ENCODE measurements at places on chromosomes 4 and X.

GRCh38 chr4:121472937-121473721 is 92.3 kb upstream of the QRFPR start:
- DNase-seq = no peak

- no peak for DNase-seq
These were observed 62.1 kb upstream of the LANCL3 start for GRCh38 chrX:37509349-37509748.

- no peak for DNase-seq
These were observed 64.9 kb downstream of the ABLIM2 start for GRCh38 chr4:8093587-8094274.

DNA sequence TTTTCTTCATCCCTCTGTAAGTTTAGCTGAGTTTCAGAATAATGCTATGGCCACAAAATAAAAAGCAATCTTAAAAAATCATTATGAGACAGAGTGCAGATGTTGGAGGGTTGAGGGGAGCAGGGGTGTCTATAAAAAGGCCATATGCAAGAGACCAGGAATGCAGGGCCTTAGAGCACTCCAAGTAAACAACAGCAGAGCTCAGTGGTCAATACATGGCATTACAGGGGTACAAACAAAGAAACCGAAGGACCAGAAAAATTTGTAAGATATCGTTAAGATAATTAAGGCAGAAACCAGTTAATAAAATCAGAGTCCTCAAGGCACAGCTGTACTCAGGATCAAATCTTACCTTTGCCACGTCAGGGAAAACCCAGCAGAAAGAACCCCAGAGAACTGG is 28.4 kb upstream of the NDST3 start:
- DNase-seq = no peak

DNA sequence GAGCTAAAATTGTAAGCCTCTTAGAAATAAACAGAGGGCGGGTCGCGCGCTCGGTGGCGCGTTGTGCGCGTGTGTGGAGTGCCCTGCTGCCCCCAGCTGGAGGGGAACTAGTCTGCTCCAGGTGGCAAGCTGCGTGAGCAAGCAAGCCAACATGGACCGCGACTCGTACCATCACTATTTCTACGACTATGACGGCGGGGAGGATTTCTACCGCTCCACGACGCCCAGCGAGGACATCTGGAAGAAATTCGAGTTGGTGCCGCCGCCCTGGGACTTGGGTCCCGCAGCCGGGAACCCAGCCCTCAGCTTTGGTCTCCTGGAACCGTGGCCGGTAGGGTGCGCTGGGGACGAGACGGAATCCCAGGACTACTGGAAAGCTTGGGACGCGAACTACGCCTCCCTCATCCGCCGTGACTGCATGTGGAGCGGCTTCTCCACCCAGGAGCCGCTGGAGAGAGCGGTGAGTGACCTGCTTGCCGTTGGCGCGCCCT is 66.1 kb downstream of the DNAAF6 start:
- DNase-seq = no peak

All from Panc1 (cell line).